HuH-7 (cell line): ENCODE measurements at places on chromosomes 3 and 15.
A peak's percentile ranks its signal among the peaks of the same experiment; 100 is the strongest.

DNA sequence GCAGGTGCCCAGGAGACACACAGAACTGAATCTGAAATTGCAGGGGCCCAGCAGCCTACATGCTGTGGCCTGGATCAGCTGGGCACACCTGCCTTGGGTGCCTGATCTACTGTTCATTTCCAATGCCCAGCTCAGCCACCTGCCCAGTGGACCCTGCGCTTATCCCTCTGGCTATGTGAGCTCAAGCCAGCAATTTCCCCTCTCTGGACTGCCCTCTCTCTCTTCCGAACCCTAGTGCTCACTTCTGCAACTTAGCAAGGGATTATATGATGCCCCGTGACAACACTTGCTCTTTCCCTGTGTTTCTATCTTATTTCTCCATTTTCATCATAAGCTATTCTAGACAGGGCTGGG is 276.0 kb downstream of the UACA start:
- no peak for DNase-seq

- DNase-seq, result no peak
These were observed 677.8 kb downstream of the FHIT start for GRCh38 chr3:60573494-60573893.

- DNase-seq, result no peak
These were observed 136.4 kb downstream of the SRGAP3 start for GRCh38 chr3:9113040-9113439.

DNA sequence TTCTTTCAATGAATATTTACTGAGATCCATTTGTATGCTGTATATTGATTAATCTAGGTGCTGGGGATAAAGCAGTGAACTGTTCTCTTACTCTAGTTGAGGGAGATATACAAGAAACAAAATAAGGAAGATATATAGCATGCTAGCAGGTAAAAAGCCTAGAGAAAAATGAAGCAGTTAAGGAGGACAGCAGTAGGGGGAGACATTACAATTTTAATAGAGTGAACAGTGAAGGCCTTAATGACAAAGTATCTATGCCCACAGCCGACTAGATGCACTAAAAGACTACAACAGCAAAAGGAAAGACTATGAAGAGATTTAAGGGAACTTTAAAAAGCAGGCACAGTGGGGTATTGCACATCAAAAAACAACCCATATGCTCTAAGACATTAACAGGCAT is 81.4 kb downstream of the XRN1 start:
- DNase-seq, result no peak

- no peak for DNase-seq
These were observed 209.5 kb downstream of the MAGI1 start for GRCh38 chr3:65829228-65829627.

- DNase-seq, result peak; percentile 5
These were observed 51.4 kb upstream of the RNF7 start for GRCh38 chr3:141686466-141687291.

DNA sequence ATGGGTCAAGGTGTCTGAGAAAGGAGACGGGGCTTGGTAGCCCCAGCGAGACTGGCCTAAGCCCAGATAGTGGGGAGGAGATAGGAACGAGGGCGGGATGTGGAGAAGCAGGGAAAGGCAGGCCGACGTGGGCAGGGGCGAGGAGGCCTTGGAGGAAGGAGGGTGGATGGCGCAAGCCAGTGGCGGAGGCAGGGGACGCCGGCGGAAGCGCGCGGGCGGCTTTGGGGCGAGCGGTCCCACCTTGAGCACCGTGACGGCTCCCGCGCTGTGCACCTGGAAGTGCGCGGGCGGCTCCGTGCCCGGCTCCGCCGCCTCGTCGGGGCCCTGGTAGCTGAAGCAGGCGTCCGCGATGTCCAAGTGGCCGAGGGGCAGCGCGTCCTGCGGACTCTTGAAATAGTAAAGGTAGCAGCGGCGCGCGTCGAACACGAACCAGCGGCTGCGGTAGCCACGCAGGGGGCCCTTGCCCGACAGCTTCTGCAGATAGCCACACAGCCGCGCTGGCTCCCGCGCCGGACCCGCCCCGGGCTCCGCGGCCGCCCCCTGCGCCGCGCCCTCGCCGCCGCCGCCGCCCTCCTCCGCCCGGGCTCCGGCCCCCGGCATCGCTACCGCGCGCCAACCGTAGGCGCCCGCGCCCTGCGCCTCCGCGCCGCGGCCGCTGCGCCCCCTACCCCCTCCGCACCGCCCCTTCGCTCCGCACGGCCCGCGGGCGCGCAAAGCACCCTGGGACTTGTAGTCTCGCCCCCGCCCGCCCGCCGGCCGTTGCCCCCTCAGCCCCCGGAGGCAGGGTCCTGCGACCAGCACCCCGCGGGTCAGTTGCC is at the start of gene TBC1D2B:
Gene TBC1D2B (minus strand): TSS at position 659 of the 818 bp plus-strand sequence. CDS start 59 bp downstream, at position 600.
- peak; percentile 73 for DNase-seq

- DNase-seq, result no peak
These were observed 246.5 kb downstream of the STAG1 start for GRCh38 chr3:136505676-136506075.

DNA sequence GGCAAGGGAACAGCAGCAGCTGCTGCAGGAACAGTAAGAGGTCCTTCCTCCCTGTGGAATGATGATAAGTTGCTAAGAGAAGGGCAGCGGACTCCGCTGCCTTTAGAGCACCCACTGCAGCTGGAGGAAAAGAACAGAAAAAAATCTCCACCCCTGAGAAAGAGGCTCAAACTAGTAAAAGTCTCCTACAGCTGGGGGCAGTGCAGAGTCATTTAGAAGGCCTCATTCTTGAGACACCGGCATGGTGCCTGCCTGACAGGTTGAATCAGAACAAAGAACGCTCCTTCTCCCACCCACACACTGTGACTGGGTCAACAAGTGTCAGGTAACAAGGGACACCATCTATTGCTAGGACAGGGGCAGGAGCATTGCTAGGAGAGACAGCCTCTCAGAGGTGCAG is 188.4 kb downstream of the ABHD5 start:
- no peak for DNase-seq

DNA sequence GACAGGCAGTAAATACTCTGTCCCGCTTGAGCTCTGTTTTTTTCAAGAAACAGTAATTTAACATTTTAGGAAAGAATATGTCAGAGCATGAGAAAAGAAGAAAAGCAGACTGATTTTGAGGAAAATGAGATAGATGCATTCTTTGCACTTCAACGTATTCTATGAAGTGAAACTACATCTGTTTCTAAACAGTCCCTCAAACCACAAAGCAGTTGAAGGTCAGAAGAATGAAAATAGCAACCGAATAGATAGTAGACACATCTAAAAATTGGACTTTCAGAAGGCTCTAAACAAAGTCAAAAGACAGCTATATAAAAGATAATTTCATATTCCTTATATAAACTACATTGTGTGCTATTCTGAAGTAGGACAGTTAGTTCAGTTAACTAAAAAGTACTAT is 172.6 kb upstream of the LRRC3B start:
- no peak for DNase-seq

- DNase-seq, result peak; percentile 63
These were observed 21.9 kb downstream of the PAQR9 start for GRCh38 chr3:142941373-142942123.

GRCh38 chr3:141769221-141769894 is 6.2 kb downstream of the GRK7 start:
- peak; percentile 33 for DNase-seq

DNA sequence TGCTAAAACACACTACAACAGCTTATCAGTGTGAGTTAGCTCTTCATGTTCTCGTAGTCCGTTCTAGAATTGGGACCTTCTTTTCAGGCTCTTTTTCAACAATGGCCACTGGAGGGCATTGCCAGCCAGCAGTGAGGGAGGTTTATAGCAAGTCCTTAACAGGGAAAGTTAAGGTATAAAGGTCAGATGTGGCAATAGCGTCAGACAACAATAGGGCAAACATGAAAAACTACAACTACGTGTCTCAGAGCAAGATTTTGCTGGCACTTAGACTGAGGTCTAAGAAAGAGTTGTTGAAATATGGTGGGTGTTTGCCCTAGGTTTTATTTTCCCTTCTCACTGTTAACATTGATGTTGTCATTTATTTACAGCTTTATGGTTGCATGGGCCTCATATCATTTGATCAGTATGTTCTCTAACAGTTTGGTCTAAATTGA is 161.4 kb downstream of the GMNC start:
- peak; percentile 28 for DNase-seq

DNA sequence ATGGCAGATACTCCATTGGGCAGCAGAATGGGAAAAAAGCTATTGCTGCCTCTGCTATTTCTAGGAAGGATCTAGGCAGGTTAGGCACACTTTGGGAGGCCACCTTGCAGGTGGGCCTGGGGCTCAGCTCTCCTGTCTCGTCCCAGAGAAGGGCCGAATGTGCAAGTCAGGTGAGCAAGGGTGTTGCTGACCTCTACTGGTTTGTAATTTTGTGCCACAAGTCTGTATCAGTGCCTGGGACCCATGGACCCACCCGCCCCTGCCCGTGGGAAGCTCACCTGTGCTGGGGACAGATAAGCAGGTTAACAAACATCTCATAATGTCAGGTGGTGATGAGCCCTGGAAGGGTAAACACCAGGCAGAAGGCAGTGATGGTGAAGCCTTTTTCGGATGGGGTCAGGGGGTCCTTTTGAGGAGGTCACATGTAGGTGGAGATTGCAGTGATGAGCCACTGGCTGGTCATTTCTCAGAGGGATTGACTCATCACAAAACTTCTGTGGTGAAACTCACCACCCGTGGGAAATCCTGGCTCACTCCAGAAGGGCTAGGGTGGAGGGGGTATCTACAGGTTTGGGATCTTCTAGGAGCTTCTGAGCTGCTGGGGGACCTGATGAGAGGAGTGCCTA is 161.3 kb downstream of the KLF13 start:
- DNase-seq, result no peak

- DNase-seq, result no peak
These were observed 11.1 kb upstream of the RTP2 start for GRCh38 chr3:187713504-187713903.

DNA sequence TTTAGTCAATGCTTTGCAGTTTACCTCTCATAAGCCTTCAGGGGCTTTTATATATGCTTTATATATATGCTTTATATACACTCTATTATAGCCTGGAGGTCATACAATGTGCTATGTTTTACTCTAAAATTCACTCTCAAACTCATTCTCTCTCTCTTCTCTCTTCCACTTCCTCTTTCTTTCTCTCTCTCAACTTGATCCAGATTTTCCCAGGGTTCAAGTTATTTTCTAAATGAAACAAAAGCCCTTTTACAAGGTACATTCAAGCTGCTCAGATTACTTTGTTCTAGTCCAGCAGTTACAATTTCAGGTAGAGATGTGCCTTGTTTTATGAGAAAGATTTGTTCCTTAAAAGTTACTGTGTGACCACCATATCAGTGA is 79.6 kb upstream of the ACP3 start:
- DNase-seq, result no peak

DNA sequence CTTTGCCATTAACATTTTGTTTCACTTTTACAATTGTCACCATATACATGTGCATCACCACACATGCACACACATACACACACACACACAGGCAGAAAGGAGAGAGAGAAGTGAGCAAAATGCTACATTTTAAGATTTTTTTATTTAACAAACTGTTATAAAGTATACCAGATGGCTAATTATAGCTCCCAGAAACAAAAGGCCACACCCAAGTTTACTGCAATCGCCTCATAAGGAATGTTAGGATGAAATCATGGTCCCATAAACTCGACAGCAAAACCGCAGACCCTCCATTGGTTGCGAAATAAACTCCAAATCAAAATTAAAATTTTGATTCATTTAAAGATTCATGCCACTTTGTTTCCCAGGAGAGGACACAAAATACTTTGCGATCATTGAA is 16.1 kb upstream of the C15orf61 start:
- DNase-seq, result no peak

- DNase-seq, result no peak
These were observed 76.4 kb downstream of the ZPLD1 start for GRCh38 chr3:102511168-102511567.

DNA sequence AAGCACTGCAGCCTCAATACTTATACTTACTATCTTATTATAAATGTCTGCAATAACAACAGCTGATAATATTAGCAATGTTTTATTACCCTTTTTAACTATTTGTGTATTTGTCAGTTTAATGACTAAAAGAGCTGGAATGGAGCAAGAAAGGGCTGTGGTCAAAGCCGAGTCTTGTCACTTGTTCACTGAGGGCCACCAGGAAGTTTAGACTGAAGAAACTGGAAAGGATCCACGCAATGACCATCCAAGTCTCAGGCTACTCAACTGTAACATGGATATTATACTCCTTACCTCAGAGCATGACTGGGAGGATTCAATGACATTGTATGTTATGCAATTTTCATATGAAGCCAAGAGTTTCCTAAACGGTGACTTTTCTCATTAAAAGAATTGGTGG is 90.4 kb downstream of the TJP1 start:
- DNase-seq, result no peak

GRCh38 chr3:58161435-58162398 is 49.1 kb downstream of the DNASE1L3 start:
- no peak for DNase-seq

DNA sequence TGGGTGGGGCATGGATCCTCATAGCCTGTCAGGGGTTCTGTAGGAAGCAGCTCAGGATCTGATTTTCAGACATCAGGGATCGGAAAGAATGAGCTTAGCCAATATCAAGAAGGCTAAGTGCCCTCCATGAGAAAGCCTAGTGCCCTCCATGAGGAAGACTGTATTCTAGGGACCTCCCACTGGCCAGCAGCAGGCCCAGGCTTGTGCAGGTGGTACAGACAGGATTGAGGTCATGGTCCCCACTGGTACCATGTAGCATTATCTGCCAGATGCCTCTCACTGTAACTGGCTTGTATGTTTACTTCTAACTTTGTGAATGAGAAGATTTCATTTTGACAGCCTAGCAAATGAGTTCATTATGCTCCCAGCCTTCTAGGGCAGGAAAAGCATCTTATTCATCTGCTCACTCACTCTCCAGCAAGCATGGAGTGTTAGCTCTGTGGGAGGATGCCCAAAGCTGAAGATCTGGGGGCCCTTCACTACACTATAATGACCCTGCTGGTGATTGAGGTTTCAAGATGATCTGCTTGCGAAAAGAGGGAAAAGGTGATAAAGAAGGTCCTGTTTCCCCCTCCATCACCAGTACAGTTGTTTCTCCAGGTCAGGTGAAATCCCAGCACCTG is 7.5 kb downstream of the EPHB1 start:
- DNase-seq, result no peak

- no peak for DNase-seq
These were observed 11.6 kb downstream of the PLA1A start for GRCh38 chr3:119609301-119609700.

DNA sequence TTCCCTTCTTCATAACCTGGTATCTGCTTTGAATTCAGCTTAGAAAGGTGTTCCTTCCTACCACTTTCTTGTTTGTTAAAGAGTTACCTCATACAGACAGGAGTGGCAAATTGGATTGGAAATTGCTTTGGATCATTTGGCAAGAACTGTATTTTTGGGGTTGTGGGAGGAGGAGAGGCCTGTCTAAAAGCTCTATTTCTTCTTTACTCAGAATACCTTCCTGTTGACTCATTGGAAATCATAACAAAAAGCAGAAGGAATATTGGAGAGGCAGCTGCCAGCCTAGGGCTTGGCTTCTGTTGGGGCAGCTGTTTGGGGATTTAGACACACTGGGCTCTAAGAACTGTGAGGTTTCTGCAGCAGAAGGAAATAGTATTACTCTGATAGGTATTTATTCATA is 14.2 kb downstream of the IQGAP1 start:
- DNase-seq, result no peak

GRCh38 chr3:25555695-25556437 is 108.8 kb downstream of the TOP2B start:
- DNase-seq, result no peak
